Caco-2 (cell line): ENCODE measurements at places on chromosomes 4 and X. TPM values are rescaled to one million over a fixed set of nuclear protein-coding genes. Genes with fewer than 3 reads are reported as not detected.

Gene IQCM
- not detected in 2 replicates for total RNA-seq

Gene ARMCX1
- not detected in 2 replicates for total RNA-seq

Gene DSPP
- total RNA-seq: not detected in 2 replicates

Gene FGF13
- total RNA-seq: 7.1 and 8.5 TPM in 2 replicates

Gene KCND1
- total RNA-seq: 0.88 and 0.97 TPM in 2 replicates

Gene LINC00632
- total RNA-seq: not detected in 2 replicates

Gene DCAF4L1
- 0.23 and 0.36 TPM in 2 replicates for total RNA-seq
